Foreskin fibroblast (primary cell): ENCODE measurements at places on chromosomes 11 and 22.

DNA sequence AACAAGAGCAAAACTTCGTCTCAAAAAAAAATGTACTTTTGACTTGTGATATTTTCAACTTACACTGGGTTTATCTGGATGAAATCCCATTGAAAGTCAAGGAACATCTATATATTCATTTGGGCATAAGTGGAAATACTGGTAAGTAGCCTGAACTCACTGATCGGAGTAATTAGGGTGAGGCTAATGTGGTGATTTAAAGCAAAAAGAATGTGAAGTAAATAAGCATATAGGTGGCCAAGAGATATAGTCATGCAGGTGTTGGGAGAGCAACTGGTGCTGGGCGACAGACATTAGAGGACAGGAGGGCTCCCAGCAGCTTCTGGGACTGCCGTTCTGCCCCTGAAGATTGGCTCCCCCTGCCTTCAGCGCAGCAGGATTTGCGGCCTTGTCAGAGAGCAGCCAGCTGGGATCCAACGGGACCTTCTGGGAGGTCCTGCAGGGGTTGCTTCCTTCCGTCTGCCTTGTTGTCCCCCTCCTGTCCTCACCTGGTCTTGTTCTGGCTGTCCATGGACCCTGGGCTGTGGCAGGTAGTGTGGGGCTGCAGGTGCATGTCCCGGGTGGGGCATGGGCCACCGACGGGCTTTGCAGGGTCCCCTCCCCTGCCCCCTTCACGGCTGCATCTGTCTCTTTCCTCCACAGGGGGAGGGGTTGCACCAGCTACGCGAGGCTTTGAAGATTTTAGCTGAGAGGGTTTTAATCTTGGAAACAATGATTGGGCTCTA is 14.1 kb downstream of the RHBDD3 start:
- DNase-seq: no peak

DNA sequence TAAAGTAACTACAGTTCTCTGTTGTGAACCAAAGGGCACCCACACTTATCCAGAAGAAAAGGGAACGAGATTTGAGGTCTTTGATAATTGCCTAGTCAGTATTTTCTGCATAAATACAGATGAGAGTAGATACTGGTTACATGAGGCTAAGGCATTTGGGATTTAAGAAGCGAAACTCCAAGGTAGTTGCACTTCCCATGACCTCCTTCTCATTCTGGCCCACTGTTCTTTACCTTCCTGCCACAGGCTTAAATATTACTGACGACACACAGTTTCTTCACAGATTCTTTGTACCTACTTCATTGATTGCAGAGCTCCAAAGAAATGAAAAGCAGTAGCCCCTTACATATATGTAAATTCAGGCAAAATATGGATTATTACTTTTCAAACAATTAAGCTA is 915.3 kb downstream of the LRRC4C start:
- no peak for DNase-seq

GRCh38 chr22:41469218-41469851 is 418 bp downstream of the ACO2 start:
- DNase-seq: no peak

- DNase-seq: no peak
Observed at GRCh38 chr22:20979940-20980453, 2.1 kb upstream of the LZTR1 start.

DNA sequence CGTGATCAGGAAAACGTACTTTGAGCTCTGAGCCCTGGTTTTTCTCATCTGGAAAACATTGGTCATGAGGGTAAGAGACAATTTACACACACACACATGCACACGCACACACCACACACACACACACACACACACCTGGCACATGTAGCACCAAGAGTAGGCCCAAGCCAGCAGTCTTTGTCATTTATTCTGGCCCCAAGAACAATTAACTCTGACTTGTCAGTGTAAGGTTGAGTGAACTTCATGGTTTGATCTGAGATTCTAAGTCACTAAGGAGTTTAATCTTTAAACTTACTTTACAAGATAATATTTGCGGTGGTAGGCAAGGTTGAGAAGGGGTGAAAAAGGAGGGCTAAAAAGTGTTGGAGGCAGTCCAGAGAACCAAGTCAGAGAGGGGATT is 44.1 kb downstream of the MMP20 start:
- DNase-seq: no peak

GRCh38 chr22:39995393-39996252 is 869 bp downstream of the FAM83F start:
- no peak for DNase-seq

- DNase-seq: no peak
Observed at GRCh38 chr11:1077417-1078119, 2.9 kb downstream of the MUC2 start.

- no peak for DNase-seq
Observed at GRCh38 chr22:20205464-20205963, 54.7 kb upstream of the CCDC188 start.

DNA sequence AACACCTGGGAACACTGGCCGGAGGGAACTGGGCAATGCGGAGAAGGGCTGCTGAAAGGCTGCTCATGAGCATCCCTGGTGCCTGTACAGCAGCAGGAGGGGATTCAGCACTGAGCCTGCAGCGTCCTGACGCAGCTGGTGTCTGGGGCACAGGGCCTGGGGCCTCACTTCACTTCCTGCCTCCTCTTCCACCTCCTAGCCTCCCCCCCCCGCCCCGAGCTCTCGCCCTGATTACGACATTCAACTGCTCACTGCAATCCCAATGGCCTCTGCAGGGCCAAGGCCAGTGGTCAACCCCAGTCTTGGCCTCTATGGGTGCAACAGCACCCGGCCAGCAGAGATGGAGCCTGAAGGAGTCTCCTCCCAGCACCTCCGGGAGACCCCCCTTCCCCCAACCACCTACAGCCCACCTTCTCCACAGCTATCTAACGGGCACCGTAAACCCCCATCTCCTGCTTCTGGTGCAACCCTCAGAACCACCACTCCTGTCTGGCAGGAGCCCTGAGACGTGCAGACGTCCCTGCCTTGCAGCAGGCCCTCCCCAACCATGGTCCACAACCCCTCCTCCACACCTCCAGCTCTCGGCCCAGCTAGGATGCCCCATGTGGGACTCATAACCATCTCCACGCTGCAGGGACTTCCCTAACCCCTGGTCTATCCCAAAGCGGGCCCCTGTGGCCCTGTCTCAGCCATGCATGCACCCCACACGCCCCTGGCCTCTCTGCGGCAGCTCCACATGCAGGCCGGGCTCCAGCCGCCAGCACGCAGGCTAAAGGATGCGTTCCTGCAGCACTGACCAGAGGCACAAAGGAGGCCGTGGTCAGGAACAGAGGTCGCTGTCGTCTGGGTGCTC is 38.2 kb downstream of the BRD1 start:
- DNase-seq: peak; percentile 74

- DNase-seq: no peak
Observed at GRCh38 chr11:83511646-83512045, 225.5 kb upstream of the CCDC90B start.

GRCh38 chr11:118791961-118792569 is 1.1 kb upstream of the DDX6 start:
- DNase-seq: no peak

- no peak for DNase-seq
Observed at GRCh38 chr11:115126092-115126491, 378.1 kb downstream of the CADM1 start.

DNA sequence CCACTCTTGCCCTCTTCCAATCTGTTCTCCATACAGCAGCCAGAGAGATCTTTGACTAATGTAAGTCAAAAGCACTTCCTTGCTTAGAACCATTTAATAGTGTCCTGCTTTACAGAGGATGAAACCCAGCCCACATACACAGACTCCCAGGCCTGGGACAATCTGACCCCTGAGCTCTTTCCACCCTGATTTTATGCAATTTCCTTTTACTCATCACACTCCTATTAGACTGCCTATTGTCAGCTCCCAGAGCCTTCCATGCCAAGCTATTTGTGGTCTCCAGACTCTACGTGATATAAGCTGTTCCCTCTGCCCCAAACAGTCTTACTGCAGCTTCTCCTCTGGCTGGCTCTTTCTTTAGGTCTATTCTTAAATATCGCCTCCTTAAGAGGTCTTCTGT is 28.1 kb downstream of the ME3 start:
- DNase-seq: peak; percentile 85

DNA sequence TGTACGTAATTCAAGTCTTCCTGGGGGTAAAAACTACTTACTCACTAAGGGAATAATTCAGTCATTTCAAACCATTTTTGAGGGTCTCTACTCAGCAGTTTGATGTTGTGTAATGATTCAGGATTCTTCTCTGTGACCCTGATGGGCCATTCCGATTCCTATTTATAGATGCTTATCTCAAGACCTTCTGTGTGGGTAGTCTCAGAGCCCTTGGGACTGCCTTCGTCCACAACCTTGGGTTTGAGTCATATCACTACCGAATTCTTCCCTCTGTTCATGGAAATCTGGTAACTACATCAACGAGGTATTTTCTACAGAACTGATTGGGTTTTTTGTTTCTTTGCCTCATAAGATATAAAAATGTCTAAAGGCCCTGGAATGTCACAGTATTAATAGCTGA is 14.3 kb upstream of the CBX6 start:
- no peak for DNase-seq

DNA sequence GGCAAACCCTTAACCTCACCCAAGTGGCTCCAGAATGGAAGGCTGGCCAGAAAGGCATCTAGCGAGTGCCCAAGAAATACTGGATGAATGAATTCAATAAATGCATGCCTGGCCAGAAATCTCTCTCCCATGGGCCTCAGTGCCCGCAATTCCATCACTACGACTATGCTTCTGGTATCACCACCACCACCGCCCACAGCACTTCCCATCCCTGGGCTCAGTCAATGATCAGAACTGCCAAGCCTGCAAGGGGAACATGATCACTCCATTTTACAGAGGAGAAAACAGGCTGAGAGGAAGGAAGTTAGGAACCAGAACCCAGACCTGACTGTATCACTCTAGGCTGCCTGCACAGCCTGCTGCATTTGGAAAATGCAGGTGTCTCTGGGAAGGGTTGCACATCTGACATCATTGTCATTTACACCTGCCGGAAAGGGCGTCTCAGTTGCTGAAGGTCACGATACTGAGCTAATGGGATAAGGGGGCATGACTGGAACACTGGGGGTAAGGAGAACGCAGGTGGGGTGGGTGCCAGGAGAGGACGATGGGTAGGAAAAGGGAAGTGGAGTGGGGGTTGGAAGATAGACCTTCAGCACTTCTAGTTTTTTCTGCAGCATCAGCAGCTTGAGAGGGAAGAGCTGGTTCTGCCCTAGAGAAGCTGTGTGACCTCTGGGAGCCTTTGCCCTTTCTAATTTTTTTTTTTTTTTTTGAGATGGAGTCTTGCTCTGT is 3.2 kb downstream of the GPR152 start:
- DNase-seq: no peak

DNA sequence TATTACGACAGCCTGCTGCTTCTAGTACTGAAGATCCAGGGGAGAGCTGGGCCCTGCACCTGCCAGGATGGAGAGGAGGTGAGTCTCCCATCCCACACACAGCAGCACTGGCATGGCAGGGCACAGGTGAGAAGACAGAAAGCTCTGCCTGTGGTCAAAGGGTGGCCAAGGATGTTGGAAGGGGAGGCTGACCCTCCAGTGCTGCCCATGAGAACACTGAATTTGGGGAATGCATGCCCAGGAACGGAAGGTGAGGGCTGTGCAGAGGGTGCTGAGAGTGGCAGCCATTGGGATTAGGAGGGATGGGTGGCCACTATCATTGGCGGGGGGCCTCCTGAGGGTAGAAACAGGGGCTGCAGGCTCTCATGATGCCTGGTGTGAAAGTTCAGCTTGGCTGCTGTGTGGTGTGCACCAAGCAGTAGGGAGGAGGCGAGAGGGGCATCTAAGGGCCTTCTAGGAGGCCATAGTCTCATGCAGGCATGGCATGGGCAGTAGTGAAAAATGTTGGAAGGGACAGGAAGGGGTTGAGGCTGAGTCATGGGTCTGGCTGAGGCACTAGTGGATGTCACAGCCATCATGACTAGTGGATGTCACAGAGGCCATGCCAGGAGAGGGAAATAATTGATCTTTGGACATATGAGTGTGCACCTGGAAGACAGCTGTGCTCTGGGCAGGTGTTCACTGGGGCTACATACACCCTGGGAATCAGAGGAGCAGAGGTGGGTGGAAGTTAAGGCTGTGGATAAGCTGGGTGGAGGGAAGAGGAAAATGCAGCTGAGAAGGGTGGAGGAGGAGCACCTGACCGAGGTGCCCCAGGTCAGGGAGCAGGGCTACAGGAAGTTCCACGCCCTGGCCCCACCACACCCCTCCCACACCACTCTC is 2.5 kb upstream of the LRRC74B start:
- DNase-seq: peak; percentile 22

GRCh38 chr11:12120031-12121008 is 9.9 kb downstream of the MICAL2 start:
- no peak for DNase-seq

DNA sequence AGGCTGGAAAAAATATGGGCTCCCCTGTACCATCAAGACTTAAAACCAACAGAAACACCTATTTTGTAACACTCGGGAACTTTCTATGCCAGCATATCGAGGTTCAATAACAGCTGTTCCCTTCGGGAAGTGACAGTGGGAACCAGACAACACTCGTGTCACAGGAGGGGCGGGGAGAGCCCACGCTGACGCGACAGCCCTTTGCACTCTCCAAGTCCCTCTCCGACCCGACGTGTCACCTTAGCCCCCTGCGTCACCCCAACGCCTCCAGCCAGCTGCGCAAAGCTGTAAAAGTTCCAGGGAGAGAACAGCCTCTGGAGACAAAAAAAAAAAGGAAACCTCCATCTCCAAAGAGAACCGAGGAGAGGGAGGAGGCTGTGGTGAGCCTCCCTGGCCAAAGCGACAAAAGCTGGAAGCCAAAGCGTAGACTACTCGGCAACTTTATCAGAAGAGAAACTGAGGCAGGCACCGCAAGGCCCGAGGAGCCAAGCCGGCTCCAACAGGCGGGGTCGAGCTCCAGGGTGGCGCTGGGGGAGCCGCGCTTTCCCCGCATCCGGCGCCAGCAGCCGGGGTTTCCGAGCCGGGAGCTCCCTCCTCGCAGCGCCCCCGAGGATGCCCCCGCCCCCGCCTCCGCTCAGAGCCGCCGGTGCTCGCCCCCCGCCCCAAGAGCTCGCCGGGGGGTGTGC is 751 bp downstream of the ARFGAP3 start:
- DNase-seq: no peak

DNA sequence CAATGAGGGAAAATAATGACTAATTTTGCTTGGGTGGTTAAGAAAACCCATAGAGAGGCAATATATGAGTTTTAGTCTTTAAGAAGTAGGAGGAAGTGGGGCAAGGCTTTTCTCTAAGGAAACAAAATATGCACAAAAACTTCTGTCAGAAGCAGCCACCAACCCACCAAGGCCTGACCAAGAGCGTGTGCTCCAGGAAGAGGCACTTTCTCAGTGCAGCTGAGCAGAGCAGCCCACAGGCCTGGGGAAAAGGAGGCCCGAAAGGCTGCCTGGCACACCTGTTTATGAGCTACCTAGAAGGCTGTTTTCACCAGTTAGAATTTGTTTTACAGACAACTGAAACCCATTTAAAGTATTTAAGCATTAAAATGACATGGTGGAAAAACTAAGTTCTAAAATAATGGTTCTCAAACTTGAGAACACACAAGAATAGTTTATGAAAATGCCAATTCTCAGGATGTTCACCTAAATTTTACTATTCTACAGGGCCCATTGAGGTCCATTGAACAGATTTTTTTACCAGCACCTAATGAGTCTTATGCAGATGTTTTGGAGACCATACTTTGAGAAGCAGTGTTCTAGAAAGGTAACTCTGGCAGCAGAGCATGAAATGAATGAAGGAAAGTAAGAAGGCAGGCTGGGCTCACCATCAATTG is 160.5 kb upstream of the DDI1 start:
- no peak for DNase-seq
